G401 (cell line): ENCODE measurements at places on chromosomes 6 and 20.

- DNase-seq, result no peak
Observed at GRCh38 chr6:164286011-164286410, 871.5 kb downstream of the QKI start.

DNA sequence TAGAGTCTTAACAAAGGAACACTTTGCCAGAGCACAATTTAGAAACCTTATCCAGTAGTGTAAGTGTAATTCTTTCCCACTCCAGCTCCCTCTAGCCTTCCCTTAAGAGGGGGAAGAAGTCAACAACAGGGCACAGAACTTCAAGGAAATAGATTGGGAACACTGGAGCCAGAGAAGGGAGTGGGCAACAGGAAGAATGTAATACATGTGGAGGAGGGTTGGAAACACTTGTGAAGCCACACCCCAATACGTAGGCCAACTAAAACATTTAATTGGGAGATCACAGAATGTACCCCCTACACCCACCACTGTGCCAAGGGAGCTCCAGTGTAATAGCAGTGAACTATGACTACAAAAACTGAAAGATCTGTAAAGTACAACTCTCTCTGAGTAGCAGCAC, 735.7 kb upstream of the HS3ST5 start:
- DNase-seq, result no peak

DNA sequence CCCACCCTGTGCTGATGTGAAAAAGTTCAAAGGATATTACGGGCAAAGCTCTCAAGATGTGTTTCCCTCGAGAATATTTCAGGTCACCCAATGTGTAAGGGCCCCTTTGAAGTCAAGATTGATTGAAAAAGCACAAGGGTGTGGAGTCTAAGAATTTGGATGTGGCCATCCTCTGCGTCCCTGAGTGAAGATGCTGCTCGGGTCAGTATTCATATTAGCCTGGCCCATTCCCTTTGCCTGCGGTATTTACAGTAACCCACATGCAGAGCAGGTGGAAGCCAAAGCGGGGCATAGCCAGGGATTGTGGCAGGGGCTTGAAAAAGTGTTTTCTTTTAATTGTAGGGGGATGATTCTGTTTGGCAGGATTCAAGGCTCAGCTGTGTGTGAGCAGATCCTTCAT, 211.0 kb downstream of the TSHZ2 start:
- no peak for DNase-seq

GRCh38 chr6:149615805-149616204, 32.7 kb downstream of the KATNA1 start:
- DNase-seq, result no peak

GRCh38 chr20:22908437-22908836, 126.7 kb upstream of the SSTR4 start:
- DNase-seq, result no peak

- DNase-seq, result no peak
Observed at GRCh38 chr20:17587148-17587547, 17.3 kb downstream of the DSTN start.

GRCh38 chr6:143262859-143263258, 187.6 kb downstream of the ADAT2 start:
- DNase-seq, result no peak
